ENCODE measurements at places on chromosomes 5 and 9.

DNA sequence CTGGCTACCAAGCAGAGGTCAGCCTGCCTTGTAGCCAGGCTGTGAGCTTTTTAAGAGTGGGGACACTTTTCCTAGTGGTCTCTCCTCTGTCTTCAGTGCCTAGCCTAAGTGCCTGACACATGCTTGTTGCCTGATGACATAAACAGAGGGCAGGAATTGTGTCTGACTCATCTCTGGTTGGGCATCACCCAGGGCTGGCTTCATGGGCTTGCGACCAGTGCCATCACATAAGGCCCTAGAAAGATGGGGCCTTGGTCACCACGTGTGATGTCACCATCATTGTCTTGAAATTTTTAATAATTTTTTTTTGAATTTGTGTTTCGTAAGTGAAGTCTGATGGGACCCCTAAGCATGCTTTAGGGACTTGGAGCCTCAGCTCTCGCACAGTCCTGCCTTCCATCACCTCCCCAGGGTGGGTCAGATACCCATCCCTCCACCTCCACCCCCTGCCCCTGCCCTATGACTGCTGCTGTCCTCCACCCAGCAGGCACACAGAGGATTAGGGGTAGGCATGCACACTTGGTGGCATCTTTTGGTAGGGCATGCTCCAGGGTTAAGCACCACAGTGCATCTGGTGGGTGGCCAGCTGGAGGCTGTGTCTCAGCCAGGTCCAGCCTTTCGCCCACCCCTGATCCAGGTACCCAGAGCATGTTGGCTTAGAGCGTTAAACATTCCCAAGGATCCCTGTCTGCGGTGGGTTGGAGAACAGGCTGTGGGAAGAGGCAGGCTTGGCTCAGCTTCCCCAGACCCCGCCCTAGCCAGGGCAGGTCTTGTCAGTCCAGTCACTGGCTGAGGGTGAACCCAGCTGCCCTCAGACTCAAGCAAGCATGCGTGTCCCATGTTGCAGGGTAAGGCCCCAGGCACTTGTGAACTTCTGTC is 80.1 kb upstream of the SH3PXD2B start:
- DNase-seq = no peak

DNA sequence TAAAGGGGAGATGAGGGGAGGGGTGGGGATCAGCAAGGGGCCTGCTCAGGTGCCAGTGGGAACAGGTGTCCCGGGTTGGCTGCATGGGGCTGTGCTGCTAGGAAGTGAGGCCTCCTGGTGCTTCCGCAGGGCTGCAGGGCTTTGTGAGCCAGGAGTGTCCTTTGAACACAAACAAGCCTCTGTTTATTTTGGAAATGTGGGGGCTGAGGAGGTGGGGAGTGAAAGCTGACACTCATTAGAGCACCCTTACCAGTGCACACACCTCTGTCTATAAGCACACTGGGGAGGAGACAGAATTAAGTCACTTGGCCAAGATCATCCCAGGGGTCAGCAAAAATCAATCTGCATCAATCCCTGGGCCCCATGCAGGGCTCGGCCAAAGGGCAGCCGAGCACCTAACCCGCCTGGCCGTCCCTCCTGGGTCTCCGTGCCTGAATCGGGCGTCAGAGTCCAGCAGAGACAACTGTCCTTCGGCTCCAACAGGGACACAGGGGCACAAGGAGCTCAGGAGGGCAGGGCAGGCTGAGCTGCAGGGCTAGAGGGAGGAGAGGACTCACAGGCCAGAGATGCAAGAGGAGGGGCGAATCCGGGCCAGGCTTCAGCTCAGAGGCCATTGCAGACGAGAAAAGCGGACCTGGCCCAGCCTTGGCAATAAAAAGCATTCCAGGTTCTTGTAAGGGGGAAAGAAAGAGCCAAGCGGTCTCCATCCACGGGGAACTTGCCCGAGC is 99.8 kb downstream of the VAV2 start:
- DNase-seq = no peak

GRCh38 chr9:79817438-79818004 is 245.8 kb downstream of the TLE4 start:
- DNase-seq = no peak

- DNase-seq = no peak
Observed at GRCh38 chr9:130627896-130628792, 36.2 kb upstream of the PRDM12 start.

GRCh38 chr9:2290382-2290781 is 275.2 kb downstream of the SMARCA2 start:
- DNase-seq = no peak

- DNase-seq = no peak
Observed at GRCh38 chr9:72986522-72987116, 33.8 kb upstream of the ALDH1A1 start.

DNA sequence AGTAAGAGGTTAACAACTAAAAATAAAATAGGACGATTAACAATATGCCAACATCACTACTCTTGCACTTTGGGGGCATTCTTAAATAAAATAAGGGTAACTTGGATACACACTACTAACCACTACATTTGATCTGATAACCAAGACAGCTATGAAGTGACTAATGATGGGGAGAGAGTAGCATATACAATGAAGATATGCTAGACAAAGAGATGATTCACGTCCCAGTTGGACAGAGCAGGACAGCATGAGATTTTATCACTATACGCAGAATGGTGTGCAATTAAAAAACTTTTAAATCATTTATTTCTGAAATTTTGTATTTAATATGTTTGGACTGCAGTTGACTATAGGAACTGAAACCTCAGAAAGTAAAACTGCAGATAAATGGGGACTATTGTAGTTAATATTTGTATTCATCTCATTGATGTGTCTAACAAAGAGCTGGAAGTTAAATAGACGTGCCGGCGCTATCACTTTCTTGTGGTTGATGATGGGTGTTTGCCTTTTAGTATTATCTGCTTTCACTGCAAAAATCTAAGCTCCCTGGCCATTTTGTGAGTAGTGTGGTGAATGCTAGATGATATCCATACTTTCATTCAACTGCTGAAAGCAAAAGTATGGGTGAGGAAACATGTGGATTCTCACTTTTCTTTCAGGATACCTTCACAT is 18.7 kb downstream of the GIN1 start:
- no peak for DNase-seq

GRCh38 chr5:68822796-68823195 is 271.0 kb upstream of the SLC30A5 start:
- DNase-seq = no peak

DNA sequence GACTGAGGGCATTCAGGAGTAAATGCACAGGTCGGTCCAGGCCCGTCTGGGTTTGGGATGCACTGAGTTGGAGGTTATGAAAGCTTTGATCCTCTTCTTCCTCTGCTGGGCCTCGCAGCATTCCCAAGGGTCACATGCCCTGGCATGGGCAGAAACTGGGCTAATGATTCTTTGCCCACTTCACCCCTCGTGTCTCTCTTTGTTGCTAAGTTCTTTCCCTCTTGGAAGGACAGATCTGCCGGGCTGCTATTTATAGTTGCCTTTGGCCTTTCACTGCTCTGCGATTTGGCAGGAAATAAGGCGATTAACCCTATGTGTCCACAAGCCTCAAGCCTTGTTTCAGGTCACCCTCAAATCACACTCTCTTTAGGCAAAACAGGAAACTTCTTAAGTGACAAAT is 66.9 kb downstream of the ENTREP1 start:
- no peak for DNase-seq

GRCh38 chr9:26321935-26322334 is 570.7 kb downstream of the CAAP1 start:
- DNase-seq = no peak

- no peak for DNase-seq
Observed at GRCh38 chr5:135025730-135026644, 8.0 kb downstream of the PITX1 start.

- DNase-seq = no peak
Observed at GRCh38 chr9:69753830-69754229, 6.0 kb downstream of the PTAR1 start.

GRCh38 chr9:130305381-130305780 is 39.8 kb downstream of the HMCN2 start:
- no peak for DNase-seq

DNA sequence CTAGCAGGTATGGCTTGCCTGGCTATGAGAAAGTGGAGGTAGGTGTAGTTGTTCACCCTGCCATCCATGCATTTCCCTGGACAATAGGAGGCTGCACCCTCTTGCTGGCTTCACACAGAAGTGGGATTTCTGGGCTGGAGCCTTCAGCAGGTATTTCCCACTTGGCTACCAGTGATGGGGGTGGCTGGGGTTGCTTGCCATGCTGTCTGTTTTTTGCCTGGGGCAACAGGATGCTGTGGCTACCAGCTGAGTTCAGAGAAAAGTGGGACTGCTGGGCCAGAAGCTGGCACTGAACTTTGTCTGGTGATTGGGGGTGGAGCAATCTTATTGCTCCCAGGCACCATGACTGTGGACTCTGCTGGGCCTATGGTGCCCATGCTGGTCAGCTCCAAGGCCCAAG is 299.6 kb downstream of the FAM170A start:
- no peak for DNase-seq

DNA sequence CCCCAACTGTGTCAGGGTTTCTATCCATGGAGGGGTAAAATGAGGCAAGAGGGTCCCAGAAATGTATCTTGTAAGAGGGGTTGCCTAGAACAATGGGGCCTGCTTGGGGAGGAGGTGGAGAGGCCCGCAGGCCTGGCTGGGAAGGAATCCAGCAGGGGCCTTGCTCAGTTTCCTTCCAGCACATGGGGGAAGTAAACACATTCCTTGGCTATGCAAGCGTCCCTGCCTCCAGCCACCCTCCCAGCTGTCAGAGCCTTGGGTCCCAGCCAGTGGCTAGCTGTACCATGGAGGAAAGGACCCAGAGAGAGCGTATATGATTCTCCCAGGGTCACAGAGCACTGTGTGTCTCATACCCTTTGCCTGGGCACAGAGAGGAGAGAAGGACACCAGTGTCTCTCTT is 71.1 kb upstream of the IL17B start:
- no peak for DNase-seq

DNA sequence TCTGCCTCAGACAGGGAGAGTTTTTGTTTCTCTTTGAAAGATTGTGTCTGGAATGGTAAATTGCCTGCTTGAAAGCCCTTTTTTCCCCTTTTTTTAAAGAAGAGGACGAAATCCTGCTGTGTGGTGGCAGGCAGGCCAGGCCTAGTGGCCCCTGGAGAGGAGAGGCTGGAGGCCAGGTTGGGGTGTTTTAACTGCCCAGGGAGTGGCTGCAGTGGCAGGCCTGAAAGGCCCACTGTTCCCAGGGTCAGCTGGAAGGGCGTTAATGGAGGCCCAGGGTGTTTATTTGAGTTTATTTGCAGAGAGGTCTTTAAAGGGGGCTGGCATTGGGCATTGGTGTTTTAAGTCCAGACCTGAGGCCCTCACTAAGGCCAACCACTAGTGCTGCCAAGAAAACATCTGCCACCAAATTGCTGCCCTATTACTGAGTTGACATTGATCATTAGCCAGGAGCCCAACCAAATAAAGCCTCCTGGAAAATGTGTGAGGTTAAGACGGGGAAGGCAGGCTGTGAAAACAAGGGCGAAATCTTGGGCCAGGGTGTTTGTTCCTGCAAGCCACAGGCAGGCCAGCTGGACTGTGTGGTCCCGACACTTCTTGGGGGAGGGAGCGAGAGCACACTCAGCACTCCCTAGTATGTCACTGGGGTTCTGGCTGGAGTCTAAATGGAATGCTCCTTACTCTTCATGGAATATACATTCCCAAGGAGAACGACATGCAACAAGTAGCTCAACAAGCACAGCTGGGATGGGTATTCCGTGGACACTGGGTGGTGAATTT is 5.0 kb downstream of the JADE2 start:
- no peak for DNase-seq

DNA sequence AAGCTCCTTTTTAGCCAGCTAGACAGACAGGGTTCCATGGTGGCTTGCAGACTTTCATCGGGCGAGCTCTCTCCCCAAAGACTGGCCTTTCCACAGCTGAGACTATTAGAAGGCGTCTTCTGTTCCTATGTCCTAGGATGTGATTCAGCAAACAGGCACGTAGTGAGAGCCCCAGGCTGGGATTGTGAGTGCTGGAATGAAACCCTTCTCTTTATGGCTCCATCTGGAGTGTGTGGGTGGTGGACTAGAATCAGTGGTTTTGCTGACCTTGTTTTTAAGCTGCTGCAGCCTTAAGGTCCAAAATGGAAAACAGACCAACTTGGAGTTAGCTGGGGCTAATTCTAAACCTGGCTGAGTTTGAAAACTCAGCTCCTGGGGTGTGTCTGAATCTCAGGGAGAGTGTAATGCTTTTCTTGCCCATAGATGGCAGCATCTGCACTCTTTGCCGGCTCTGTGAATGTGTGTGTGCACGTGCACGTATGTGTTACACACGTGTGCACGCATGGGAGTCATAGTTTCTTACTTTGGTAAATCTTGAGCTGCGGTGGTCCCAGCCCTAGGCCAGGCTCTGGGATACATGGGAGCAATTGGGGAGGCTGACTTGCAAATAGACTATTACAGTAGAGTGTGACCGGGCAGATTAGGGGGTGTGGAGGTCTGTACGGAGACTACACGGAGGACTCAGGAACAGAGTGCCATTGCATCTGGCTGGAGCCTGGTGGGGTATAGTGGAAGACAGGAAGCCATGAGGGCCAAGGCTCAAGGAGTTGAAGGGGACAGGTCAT is 10.7 kb downstream of the GSN start:
- DNase-seq = no peak

GRCh38 chr5:74042959-74043358 is 417.0 kb downstream of the ARHGEF28 start:
- DNase-seq = no peak

DNA sequence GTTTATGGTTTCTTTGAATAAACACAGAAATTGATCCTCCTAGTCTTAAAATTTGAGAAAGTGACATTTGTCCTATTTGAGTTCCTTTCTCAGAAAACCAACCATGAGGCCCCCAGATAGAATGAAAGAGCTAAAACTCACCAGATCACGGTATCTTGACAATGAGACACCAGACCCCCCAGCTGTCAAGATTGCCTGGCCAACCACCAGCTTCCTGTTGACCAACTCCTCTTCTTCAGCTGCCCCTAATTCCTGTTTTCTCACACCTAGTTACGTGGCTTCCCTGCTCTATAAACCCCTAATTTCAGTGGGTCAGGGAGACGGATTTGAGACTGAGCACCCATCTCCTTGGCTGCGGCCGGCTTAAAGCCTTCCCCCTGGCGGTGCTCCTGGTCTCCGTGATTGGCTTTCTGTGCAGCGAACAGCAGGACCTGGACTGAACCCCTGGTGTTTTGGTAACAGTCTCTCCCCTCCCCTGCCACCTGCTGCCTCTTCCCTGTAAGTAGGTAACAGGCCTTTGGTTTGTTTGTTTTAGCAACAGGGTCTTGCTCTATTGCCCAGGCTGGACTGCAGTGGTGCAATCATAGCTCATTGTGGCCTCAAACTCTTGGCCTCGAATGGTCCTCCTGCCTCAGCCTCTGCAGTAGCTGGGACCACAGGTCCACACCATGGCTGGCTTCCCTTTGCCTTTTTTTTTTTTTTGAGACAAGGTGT is 4.8 kb upstream of the ENTPD2 start:
- DNase-seq = no peak

DNA sequence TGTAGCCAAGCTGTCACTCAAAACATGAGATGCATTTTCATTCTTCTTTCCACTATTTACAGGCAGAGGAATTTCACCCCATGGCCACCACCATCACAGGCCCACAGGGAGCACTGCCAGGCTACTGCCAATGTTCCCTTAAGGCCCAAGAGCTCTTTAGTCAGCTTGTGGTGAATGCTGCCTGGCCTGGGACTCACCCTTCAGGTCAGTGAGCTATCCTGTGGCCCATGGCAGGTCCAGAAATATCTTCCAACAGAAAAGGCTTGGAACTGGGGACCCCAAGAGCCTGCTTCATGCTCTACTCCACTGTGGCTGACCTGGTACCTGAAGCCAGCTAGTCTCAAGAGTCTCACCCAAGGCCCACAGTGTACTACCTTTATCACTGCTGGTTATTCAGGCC is 1518.7 kb upstream of the CDH9 start:
- DNase-seq = no peak
